ENCODE measurements at places on chromosomes 3 and 15.

DNA sequence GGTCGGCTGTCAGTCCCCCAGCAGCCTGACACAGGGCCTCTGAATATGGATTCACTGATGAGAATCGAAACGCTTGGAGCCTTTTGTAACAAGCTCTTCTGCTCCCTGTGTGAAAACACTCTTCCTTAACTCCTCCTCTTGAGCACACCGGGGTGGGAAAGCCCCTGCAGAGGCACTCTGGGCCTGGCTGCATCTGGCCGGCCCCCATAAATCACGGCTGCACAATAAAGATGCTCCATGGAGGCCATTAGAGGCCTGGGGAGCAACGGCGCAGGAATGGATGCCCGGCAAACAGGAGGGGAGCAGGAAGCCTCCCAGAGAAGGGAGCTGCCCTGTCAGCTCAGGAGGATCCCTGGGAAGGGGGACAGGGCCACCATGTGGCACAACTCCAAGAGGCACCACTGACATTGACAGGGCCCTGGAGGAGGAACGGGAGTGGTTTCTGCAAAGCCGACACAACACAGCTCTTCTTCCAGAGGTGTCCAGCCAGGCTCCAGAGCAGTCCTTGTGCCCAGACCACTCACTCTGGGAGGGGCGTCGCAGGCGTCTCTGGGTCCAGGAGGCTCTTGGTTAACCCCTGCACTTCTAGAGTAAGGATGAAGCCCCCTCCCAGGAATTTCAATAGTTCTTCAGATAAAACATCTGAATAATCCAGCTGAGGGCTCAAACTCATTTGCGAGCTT, 509.3 kb upstream of the PPP2R3A start:
- DNase-seq = no peak

DNA sequence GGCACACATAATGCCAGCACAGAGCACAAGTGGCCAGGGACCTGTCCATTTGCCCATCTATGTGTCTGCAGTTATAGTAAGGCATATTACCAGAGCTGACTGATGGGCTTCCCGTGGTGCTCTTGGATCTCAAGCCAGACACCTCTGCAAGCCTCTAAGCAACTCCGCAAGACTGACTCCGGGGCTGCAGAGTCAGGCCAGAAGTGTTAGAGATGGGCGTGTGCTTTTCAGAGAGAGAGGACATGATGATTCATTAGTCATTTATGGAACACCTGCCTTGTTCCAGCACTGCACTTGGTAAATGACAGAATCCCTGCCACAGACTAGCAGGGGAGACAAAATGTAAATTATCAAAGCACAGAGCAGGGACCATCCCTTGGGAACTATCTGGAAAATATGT, 559.0 kb downstream of the PDCD6IP start:
- DNase-seq = no peak

GRCh38 chr3:3031326-3031725, 78.8 kb downstream of the IL5RA start:
- no peak for DNase-seq

- DNase-seq = peak; percentile 77
These were observed 35.4 kb downstream of the EHD4 start for GRCh38 chr15:41936649-41937567.

- no peak for DNase-seq
These were observed 57.9 kb upstream of the SAMMSON start for GRCh38 chr3:69941439-69942176.

DNA sequence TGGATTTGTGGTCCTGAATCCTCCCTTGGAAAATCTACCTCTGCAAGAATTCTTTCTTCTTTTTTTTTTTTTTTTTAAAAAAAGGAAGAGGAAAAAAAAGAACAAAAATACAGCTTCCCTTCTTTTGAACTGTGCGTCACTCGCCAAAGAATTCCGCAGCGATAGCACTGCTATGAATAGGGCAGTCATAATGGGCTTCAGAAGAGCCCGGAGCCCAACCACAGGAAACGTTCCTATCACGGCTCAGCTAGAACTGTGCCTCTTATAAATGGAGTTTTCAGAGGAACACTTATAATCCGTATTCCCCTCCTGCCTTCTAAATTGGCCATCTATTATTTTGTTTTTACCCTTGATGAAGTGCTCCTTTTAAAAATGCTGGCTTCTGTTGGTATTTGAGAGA, 227.7 kb downstream of the ADAMTS17 start:
- no peak for DNase-seq

GRCh38 chr3:115099134-115099985, 47.7 kb downstream of the ZBTB20 start:
- no peak for DNase-seq

- no peak for DNase-seq
These were observed at the start of gene CLDN18 for GRCh38 chr3:138009476-138010272. TSS of gene CLDN18 (plus strand) at chr3:138010165. CDS start at chr3:138010226, 61 bp downstream.

- DNase-seq = no peak
These were observed 13.0 kb downstream of the ST3GAL6 start for GRCh38 chr3:98776140-98776493.

DNA sequence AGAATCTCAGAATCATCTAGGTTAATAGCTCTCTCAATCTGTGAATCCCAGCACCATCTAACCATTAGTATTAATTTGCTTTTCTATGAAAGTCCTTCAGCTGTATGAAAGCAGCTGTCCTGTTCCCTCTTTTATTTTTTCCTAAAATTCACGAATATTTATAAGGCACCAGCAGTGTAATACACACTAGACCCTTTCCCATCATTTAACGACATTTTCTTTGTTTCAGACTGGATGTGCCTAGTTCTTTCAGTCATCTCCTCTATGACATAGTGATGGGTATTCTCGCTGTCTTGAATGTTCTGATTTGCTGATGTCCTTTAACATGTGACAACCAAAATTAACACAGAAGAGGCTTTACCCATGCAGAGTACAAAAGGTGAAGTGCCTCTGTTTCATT, 48.9 kb upstream of the ATP10A start:
- DNase-seq = no peak

GRCh38 chr3:61828184-61828874, 267.0 kb downstream of the PTPRG start:
- DNase-seq = no peak

Measured in CD4-positive, CD25-positive, alpha-beta regulatory T cell (primary cell).